ENCODE measurements at places on chromosomes 3 and 15.

DNA sequence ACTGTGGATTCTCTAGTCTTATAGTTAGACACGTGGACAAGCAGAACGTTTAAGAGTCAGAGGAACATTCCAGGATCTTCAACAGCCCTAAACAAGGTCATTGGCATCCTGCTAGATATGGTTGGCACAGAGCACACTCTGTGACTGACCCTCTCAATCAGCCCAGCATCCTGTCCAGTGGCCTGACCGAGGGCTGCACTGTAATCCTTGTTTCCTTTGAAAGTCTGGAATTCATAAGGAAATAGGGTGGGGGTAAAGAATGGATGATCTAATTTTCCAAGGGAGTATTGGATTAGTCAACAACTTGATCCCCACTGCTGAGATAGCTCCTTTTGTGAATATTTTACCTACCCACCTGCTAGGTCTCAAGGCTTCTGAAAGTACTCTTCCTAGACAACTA lies 94.5 kb upstream of the DLG1 start:
- DNase-seq = no peak

DNA sequence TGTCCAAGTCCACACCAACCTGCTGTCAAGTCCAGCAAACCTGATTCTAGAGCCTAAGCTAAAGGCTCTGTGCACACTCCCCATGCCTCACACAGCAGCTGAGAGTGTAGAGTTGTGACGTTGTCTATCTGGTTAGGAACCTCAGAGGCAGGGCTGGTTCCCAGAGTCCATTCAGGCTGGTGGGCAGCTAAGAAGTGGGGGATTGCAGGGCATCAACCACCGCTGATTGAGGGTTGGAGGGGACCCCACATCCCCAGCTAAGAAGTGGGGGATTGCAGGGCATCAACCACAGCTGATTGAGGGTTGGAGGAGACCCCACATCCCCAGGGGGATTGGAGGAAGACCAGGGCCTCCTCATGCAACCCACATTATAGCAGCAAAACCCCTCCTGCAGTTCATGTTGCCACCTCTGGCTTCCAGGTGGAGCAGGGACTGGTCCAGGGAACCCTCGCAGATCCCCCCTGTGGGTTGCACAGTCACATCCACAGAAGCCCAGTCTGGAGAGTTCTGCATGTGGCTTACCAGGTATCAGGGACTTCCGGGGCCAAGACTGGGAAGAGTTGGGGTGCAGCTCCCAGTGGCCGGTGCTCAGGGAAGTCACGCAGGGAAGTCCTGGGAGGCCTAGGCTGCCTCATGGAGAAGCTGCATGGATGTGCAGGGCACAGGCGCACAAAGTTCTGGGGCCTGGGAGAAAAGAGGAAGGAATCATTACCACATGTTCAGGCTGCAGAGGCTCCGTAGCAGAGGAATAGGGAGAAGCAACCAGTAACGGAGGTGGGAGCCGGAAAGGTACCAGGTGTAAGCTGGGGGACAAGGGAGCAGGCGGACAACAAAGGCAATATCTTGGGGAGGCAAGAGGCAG lies 71.4 kb upstream of the PCSK6 start:
- DNase-seq = no peak

- DNase-seq = no peak
These were observed 68.1 kb upstream of the DLG1 start for GRCh38 chr3:197366301-197367044.

GRCh38 chr3:130517602-130518001 lies 625 bp downstream of the COL6A6 start:
- no peak for DNase-seq

GRCh38 chr3:158107605-158108444 lies 1.6 kb upstream of the SHOX2 start:
- no peak for DNase-seq

DNA sequence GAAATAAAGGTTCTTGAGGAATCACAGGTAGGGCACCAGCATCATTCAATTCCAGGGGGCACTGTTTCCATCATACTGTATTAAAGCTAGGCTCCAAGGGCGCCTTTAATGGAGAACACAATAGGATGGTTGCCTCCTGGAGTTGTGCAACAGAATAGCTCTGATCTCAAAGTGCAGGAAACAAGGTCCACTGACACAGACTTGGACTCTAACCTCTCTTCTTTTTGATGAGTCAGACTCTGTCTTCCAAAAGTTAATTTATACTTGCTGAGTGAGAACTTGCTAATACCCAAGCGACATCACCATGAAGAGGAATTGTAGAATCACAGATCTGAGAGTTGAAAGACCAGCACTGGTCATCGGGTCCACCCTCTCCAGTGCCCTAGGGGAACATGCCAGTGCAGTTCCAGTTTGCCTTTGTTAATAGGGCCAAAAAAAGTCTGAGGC lies 94.4 kb upstream of the PHLDB2 start:
- DNase-seq = no peak

GRCh38 chr3:184952671-184953070 lies 140.7 kb downstream of the VPS8 start:
- no peak for DNase-seq

DNA sequence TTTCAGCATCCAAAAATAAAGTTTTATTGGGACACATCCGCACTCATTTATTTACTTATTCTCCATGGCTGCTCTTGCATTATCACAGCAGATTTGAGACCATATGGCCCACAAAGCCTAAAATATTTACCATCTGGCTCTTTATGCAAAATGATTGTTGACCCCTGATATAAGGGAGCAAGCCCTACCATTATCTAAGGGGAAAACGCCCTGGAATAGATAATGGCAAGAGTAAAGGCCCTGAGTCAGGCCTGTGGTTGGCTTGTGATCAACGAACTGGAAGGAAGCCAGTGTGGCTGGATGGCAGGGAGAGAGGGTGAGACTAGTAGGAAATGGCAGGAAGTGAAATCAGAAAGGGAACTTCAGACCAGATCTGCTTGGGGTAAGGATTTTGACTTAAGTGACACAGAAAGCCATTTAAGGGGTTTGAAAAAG lies 24.6 kb upstream of the DMXL2 start:
- no peak for DNase-seq

- no peak for DNase-seq
These were observed 8.1 kb downstream of the SLC33A1 start for GRCh38 chr3:155846119-155846518.

DNA sequence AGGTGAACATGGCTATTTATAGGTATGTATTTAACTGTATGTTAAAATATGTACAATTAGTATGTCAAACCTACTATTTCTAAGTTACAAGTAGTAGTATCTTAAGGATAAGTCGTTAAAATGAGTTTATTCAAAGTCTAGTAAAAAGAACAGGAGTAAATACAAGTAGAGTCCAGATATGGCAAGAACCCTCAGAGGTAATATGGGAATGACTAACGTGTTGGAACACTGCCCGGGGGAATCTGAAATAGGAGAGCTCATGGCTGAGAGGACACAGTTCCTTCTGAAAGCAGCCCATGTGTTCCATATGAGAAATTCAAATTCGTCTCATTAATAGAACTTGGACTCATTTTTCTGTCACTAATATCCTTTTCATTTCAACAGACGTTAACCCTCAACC lies 158.8 kb downstream of the CLSTN2 start:
- DNase-seq = no peak

- no peak for DNase-seq
These were observed 36.7 kb downstream of the ZBTB38 start for GRCh38 chr3:141405025-141405424.

GRCh38 chr3:174775603-174776002 lies 83.5 kb upstream of the NAALADL2 start:
- DNase-seq = no peak

- DNase-seq = no peak
These were observed at the start of gene ASB14 for GRCh38 chr3:57292159-57292896. Gene ASB14 (minus strand): TSS chr3:57292685. CDS start chr3:57292033, 652 bp downstream.

GRCh38 chr3:184354121-184354728 lies 7.2 kb downstream of the CLCN2 start:
- DNase-seq = peak; percentile 51

- no peak for DNase-seq
These were observed 231.0 kb upstream of the WNT5A start for GRCh38 chr3:55718074-55718473.

Measured in stimulated activated naive CD4-positive, alpha-beta T cell (primary cell).